ENCODE measurements at places on chromosomes 2 and 18. TPM values are rescaled to one million over a fixed set of nuclear protein-coding genes. Genes with fewer than 3 reads are reported as not detected.

DNA sequence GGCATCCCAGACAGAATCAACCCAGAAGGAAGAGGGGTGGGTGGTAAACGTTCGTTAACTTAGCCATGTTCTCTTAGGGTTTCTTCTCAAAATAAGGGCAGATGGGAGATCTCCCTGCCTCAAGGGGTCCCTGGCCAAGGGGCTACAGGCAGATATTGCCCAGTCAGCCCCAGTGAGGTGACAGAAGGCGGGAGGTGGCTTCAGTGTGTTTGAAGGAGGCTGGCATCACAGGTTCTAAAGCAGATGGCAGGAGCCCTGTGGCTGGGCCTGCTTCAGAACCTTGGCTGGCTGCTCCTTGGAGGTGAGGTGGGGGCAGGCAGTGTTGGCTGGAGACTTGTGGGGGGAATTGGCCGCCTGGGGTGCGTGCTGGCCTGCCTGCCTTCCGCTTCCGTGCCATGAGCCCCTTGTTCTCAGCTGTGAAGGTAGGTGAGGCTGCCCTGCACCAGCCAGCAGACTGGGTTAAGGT is 23.5 kb downstream of the HPCAL1 start:
- no peak for DNase-seq

- no peak for DNase-seq
Observed at GRCh38 chr2:197276156-197276555, 34.4 kb downstream of the ANKRD44 start.

- no peak for DNase-seq
Observed at GRCh38 chr2:192735447-192735846, 540.7 kb upstream of the TMEFF2 start.

DNA sequence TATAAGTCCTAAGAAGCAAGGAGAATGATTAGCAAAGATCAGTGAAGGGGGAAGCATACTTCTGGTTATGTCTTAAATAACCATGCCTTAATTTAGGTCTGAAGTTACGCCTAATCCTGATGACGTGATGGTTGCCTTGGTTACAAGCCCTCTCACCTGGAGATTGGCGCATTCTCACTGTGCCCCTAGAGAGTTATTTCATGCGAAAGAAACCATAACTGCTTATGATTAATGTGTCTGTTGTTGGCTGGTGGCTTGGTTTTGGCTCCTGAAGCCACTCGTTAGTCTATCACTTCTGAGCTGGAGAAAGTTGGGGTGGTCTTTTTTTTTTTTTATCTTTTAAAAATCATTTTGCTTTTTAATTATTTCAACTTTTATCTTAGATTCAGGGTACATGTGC is 47.0 kb downstream of the TNFRSF11A start:
- DNase-seq = no peak

- DNase-seq = no peak
Observed at GRCh38 chr2:181646415-181646987, 10.4 kb downstream of the CERKL start.

DNA sequence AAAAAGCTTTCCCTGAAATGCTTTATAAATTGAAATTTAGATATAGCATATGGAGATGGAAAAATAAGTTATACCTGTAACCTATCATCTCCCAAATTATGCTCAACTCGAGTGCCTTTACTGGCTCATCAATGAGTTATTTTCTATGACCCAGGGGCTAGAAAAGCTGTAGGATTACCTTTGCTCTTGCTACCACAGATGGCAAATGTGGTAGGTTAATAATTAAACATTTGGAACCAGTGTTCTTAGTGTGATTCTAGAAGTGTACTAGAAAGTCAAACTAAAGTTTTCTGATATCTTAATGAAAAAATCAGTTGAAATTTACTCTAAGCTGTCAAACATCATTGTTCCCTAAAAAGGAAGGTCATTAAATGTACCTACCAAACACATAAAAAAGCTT is 22.5 kb downstream of the ALS2 start:
- DNase-seq = no peak

OTOS gene
- not detected for total RNA-seq

OSBPL6 gene
- 5.5 TPM for total RNA-seq

GRCh38 chr2:29610569-29610968 is 310.8 kb downstream of the ALK start:
- DNase-seq = no peak

Data from cardiac septum (tissue), 1 donor.